ENCODE measurements at places on chromosomes 2 and 18. TPM values are rescaled to one million over a fixed set of nuclear protein-coding genes. Genes with fewer than 3 reads are reported as not detected.
A peak's percentile ranks its signal among the peaks of the same experiment; 100 is the strongest.

CFC1 gene
- total RNA-seq, result not detected

CYP20A1 gene
- total RNA-seq, result 21.1 TPM

GRCh38 chr2:69789175-69789721, 40.2 kb upstream of the GMCL1 start:
- no peak for DNase-seq

CRACDL gene
- total RNA-seq, result 0.18 TPM

TOGARAM2 gene
- 10.0 TPM for total RNA-seq

TUBA3E gene
- not detected for total RNA-seq

ALPP gene
- total RNA-seq, result not detected

DNA sequence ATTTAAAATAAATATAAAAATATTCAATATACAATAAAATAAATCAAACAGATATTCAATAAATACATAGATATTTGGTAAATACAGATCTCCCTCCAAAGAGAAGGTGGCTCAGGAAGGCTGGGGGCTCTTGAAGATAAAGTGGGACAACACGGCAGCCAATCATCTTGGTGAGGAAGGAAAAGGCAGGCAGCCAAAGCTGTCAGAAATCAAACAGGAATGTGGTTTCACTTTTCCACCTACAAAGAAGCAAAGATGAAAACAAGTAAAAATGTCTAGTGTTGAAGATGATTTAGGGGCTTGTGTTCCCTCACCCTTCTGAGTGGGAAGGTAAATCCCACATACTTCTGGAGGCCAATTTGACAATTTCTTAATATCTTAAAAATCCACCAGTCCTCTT, 85.7 kb downstream of the B3GNT2 start:
- no peak for DNase-seq

KLHL30 gene
- not detected for total RNA-seq

GRCh38 chr2:56299171-56299691, 115.4 kb downstream of the CCDC85A start:
- no peak for DNase-seq

- no peak for DNase-seq
Measured at GRCh38 chr2:57669570-57669969, 377.0 kb upstream of the VRK2 start.

HMSD gene
- not detected for total RNA-seq

DNA sequence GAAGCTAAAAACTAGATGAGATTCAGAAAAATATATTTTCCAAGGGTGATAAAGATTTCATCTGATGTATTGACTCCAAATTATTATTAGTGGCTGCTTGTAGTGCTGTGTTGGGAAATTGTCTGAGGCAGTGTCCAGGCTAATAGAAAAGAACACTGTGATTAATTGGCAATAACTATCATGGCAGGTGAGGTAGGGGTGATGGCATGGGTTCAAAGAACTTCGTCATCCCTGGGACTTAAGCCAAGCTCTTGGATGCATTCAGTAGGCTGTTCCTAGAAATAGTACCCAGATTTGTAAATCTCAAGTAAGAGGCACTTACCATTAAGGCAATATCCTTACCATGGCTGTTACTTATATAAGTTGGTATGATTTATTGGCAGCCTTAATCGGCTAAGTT, 13.2 kb upstream of the RAPGEF4 start:
- DNase-seq, result no peak

DNA sequence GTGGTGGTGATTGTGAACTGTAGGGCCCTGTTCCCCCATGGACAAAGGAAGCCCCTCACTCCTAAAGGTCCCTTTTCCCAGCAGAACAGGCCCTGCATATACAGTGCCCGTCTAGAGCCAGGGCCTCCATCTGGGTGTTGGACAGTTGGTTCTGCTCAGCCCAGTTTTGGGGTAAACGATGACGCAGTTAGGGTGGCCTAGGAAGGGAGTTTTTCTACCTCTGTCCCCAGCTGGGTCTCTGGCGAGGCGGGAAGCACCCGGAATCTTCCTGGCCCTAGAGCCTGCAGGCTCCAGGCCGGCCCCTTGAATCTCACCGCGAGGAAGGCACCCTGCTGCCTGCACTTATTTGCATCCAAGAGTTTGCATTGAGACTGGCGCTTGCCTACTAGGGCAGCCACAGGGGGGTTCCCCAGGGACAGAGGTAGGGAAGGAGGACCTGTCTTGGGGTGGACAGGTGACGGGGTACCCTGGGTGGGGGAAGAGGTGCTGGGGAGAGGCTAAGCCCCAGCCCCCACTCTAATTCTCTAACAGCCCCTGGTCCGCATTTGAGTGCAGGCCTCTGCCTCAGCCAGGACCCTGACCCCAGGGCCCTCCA, 529 bp upstream of the MTA3 start:
- DNase-seq, result peak; percentile 22

- no peak for DNase-seq
Measured at GRCh38 chr18:21054252-21054821, 57.3 kb downstream of the ROCK1 start.

CPSF3 gene
- 55.2 TPM for total RNA-seq

GMCL1 gene
- 31.6 TPM for total RNA-seq

GRCh38 chr2:23384551-23385343, at the start of gene KLHL29:
Gene KLHL29, plus strand, starts transcription at chr2:23385179. Its CDS starts 177,018 bp downstream, at chr2:23562197.
- peak; percentile 71 for DNase-seq

- no peak for DNase-seq
Measured at GRCh38 chr2:241125626-241126025, 23.5 kb upstream of the MTERF4 start.

MC4R gene
- total RNA-seq, result not detected

DOCK10 gene
- 344 TPM for total RNA-seq

TTR gene
- total RNA-seq, result not detected

LCT gene
- total RNA-seq, result 0.34 TPM

GRCh38 chr2:109535217-109535946, 78.4 kb downstream of the SEPTIN10 start:
- DNase-seq, result no peak

MOCOS gene
- 0.21 TPM for total RNA-seq

GRCh38 chr18:62069556-62069955, 117.3 kb downstream of the PIGN start:
- no peak for DNase-seq

DNA sequence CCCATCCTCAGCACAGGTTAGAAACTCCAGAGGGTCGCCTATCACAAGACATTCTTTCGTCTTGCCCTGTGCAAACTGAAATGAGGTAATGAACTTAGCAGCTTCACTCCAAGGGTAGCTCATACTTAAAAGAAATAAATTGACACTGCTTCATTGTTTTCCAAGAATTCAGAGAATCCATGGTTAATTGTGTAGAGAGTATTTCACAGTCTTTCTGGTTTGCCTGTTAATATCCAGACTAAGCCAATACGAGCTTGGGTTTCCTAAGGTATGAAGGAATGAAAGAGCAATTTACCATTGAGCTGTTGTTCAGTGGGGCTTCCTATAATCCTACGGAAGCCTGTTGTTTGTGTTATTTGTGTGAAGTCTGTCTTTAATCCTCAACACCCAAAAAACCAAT, 58.7 kb downstream of the FAM124B start:
- no peak for DNase-seq

DNA sequence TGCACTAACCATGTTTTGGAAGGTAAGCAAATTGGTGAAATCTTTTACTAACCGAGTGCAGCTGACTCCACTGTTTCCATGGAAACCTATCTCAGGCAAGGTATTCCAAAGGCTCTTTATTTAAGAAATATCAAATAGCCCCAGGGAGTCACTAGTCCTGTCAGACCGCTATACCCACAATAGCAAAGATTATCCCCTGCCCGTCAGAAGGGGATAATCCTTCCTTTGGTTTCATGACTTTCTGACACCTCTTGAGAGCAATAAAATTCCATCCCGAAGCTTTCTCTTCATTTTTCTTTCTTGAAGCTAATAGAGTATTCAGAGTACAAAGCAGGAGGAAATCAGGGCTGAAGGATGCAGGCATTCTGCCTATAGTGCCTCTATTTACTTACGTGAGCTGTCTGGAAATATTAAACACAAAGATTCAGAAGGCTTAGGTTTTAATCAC, 34.7 kb upstream of the MAP2 start:
- no peak for DNase-seq

GRCh38 chr2:177694348-177694747, 301.8 kb downstream of the AGPS start:
- no peak for DNase-seq

GRCh38 chr18:57984490-57985115, 59.4 kb upstream of the NEDD4L start:
- no peak for DNase-seq

SYT4 gene
- not detected for total RNA-seq

- DNase-seq, result no peak
Measured at GRCh38 chr2:43412114-43412753, 183.6 kb downstream of the THADA start.

DNA sequence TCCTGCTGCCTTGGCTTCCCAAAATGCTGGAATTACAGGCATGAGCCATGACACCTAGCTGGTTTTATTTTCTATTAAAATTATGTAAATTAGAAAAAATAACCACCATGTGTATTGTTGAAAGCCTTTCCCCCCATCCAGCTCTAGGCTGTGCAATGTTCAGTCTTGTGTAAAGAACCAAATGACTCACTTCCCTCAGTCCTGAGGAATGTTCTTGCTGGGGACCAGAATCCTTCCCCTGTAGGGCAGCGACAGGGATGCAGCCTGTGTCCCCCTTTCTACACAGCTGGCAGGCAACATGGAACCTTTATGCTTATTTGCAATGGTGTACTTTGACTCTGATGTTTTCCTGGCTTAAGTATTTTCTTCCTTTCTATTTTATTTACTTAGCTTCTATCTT, 29.4 kb downstream of the AOX1 start:
- DNase-seq, result no peak

- DNase-seq, result peak; percentile 62
Measured at GRCh38 chr2:236343400-236344161, 79.4 kb upstream of the ASB18 start.

GRCh38 chr2:231015926-231016325, 20.0 kb downstream of the SPATA3 start:
- no peak for DNase-seq

DNA sequence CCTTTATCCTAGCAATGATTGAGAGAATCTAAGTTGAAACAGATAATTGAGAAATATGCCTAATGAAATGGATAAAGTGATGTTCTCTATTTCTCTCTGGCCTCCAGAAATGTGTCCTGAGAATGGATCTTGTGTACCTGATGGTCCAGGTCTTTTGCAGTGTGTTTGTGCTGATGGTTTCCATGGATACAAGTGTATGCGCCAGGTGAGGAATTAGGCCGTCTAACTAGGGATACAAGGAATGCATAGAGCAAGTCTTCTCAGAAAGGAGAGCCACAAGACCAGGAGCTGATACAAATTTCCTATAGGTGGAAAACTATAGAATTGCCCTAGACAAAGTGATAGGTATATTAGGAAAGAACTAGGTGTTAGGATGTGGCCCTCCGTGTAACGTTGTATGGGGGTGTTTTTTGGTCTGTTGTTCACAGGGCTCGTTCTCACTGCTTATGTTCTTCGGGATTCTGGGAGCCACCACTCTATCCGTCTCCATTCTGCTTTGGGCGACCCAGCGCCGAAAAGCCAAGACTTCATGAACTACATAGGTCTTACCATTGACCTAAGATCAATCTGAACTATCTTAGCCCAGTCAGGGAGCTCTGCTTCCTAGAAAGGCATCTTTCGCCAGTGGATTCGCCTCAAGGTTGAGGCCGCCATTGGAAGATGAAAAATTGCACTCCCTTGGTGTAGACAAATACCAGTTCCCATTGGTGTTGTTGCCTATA, 592 bp upstream of the CAD start:
- no peak for DNase-seq

DNA sequence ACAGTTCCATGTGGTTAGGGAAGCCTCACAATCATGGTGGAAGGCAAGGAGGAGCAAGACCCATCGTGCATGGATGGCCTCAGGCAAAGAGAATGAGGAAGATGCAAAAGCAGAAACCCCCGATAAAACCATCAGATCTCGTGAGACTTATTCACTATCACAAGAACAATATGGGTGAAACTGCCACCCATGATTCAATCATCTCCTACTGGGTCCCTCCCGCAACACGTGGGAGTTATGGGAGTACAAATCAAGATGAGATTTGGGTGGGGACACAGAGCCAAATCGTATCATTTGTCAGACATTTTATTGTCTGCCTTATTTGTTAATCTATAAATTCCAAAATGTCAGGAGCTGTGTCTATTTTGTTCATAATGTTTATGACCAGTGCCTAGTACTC, 17.6 kb downstream of the NBAS start:
- no peak for DNase-seq

- DNase-seq, result no peak
Measured at GRCh38 chr2:20599861-20600461, 50.9 kb downstream of the HS1BP3 start.

DOK1 gene
- total RNA-seq, result 32.4 TPM

DNA sequence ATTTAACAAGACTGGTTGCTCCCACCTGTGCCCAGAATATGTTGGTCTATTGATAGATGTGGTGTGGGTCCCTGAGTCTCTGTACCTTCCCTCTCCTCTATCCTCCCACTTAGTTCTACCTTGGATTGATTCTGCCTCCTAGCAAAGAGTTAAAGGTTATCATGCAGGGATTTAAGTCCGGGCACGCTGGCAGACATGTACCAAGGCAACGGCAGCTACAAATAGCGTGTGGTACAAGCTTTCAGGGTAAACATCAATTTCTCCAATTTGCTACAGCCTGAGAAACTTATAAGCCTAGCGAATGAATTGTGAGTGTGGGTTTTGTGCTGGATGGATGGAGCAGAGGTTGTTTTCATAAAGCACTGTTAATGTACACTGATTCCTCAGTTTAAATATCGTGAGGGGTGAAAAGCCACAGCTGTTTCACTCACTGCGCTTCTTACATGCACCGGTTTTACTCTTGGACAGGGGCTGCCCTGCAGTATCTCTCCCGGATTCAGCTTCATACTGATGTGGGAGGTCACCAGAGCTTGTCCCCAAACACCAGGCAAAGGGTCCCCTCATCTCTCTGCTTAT, 289.8 kb downstream of the ICOS start:
- DNase-seq, result no peak

DNA sequence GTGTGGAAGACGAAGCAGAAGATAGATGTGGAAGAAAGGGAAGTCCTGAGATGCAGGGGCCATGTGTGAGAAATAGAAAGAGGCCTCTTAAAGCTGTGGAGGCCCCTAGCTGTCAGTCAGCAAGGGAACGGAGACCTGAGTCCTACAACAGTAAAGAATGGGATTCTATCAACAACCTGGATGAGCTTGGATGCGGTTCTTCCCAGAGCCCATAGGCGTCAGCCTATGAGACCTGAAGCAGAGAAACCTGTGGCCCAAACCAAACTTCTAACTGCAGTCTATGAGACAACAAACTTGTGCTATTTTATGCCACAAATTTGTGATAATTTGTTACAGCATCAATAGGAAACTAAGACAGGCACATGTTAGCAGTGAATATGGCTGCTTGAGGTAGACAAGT, 583.7 kb downstream of the ADCYAP1 start:
- DNase-seq, result no peak

ANKRD29 gene
- not detected for total RNA-seq

SRSF7 gene
- 348 TPM for total RNA-seq

DNA sequence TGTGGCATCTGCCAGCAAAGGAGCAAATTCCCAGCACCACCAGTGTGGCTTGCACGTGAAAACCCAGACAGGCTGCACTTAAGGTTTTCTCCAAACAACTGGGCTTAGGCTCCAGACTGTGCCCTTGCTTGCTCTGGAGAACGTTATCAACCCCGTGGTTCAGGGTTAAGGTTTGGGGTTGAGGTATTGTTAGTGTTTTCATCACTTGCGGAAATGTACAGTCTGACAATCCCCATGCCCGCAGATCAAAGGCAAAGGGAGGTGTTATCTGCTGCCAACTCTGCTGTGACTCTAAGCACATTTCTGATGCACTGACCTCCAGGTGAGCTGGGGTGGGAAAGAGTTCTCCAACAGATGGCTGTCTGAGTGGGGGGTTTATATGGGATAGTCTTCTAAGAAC, 253.5 kb upstream of the NT5C1B start:
- DNase-seq, result no peak

GRCh38 chr2:98013407-98014042, 17.8 kb upstream of the TMEM131 start:
- no peak for DNase-seq

Measured in activated CD8-positive, alpha-beta T cell treated with anti-CD3 and anti-CD28 coated beads, Interleukin-2, amount 10 ng/mL, durations not matched to agents 7 days and 5 days (primary cell).